NCI-H187 (cell line): ENCODE measurements at places on chromosomes 16 and 17.
A peak's percentile ranks its signal among the peaks of the same experiment; 100 is the strongest.

DNA sequence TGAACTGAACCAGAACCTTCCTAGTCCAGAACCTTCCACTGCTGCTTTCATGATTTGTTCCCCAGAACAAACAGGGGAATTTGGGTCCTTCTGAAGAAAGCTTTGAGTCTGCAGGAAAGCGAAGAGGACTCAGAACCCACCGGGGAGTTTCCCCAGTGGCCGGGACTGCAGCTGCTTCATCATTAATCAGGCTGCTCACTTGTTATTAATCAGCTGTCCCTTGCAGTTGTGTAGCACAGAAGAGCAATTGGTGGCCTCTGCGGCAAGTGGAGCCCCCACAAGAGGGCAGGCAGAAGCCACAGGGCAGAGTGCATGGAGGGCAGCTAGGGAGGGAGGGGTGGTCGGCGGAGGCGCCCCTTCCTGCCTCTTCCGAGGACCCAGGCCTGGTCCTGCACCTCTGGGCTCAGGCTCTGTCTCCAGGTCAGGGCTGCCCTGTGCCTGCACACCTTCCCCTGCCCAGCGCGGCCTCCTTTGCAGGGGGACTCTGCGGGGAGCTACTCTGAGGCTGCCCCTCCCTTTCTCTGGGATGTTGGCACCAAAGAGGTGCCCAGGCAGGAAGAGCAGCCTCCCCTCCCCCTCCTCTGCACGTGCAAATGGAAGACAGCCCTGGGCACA is 6.9 kb downstream of the CCL17 start:
- no peak for DNase-seq

DNA sequence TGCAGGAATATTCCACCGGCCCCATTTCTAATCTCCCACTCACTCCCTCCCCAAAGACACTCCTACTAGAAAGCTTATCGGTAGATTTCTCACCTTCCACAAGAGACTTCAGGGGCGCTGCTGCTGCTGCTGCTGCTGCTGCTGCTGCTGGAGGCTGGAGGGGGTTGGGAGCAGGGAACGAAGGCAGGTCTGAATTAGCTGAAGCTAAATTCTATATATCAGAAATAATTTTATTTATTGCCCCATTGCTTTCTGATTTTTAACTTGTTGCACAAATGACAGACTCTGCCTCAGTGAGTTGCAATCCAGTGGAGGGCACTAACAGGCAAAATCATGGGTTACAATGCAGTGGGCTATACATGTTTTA is 25.8 kb upstream of the HLF start:
- DNase-seq, result peak; percentile 11

GRCh38 chr17:81251709-81252301 is 12.7 kb downstream of the NDUFAF8 start:
- peak; percentile 57 for DNase-seq

GRCh38 chr16:68860978-68861892 is 17.9 kb downstream of the TANGO6 start:
- no peak for DNase-seq

GRCh38 chr17:74235911-74236371 is 22.6 kb downstream of the TTYH2 start:
- DNase-seq, result no peak

- DNase-seq, result peak; percentile 45
Observed at GRCh38 chr17:70017112-70017511, 57.9 kb upstream of the KCNJ16 start.

DNA sequence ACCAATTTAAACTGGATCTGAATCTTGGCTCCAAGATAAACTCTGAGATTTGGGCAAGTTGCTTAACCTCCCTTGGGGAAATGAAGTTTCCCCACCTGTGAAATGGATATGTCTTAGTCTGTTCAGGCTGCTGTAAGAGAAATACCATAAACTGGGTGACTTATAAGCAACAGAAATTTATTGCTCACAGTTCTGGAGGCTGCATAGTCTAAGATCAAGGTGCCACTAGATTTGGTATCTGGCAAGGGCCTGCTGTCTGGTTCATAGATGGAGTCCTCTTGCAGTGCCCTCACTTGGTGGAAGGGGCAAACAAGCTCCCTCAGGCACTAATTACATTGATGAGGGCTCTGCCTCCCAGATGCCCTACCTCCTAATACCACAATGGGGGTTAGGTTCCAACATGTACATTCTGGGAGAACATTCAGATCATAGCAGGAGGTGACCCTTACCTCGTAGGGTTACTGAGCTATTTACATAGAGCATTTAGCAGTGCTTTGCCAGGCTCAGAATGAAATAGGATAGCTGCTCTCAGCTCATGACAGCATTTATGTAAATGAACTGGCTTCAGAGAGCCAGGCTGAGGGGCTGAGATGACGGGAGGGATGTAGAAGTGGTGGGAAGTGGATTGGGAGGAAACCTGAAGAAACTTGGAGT is 83.9 kb downstream of the SPECC1 start:
- no peak for DNase-seq

- no peak for DNase-seq
Observed at GRCh38 chr17:45090711-45091110, 29.6 kb downstream of the NMT1 start.

DNA sequence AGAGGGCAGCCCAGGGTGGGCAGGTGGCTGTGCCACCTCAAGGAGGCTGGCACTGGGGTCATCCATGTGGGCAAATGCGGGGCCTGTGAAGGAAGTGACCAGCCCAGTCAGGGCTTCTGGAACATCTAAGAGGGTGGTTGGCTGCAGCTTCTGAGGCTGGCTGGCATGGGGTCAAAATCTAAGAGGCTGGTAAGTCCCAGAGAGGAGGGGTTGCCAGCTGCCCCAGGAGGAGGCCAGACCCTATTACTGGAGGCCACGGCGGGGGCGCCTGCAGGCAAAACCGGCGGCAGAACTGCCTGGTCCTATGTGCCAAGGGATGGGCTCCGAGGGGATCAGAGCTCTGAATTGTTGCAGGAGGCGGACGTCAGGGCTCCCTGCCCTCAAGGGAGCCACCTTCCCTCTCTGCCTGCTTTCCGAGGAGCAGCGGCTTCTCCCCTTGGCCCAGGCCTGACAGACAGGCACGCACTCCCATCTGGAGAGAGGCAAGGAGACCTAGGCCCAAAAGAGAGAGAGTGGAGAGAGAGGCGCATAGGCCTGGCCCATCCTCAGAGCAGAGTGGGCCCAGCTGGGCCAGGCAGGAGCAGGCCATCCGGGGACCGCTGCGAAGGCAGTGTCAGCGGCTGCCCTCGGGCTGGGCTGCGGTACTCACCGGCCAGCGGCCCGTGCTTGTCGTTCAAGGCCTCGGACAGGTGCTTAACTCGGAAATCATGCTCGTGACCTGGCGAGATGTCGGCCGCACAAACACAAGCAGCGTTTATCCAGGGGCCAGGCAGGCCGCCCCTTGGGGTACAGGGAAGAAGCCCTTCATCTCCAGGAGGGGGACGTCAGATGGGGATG is 10.9 kb downstream of the ZACN start:
- DNase-seq, result no peak
